ENCODE measurements at places on chromosomes 2 and 18.

DNA sequence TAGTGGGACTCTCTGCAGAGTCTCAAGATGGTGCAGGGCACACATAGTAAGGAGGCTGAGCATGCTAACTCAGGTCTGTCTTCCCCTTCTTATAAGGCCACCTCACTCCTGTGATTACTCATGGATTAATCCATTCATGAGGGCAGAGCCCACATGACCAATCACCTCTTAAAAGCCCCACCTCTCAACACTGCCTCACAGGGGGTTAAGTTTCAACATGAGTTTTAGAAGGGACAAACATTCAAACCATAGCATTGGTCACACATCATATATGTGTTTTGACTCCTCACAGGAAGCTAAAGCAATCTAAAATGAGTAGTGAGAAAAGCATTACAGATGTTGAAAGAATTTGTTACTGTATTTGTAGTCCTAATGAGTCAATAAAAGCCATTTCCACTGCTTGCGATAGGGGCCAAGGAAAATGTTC, 57.5 kb downstream of the DTNA start:
- DNase-seq = no peak

DNA sequence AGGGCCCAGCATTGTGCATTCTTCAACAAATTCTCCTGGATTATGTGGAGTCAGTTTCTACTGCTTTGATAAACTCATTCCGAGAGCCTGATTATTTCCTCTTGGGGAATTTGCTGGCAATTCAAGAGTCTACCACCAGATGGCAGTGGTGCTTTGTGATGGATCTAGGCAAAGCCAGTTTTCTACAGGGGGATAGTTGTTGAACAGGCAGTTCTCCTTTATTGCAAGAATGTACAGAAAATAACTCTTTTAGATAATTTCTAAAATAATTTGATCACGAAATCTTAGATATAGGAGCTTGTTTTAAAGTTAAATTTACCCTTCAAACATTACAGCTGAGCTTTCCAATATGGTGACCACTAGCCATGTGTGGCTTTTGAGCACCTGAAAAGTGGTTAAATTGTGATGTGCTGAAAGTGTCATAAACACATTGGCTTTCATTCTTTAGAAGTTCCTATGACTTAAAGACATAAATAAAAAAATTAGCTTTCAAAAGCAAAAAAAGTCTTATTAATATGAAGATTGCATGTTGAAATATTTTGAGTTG, 66.7 kb upstream of the HAAO start:
- peak; percentile 67 for DNase-seq

DNA sequence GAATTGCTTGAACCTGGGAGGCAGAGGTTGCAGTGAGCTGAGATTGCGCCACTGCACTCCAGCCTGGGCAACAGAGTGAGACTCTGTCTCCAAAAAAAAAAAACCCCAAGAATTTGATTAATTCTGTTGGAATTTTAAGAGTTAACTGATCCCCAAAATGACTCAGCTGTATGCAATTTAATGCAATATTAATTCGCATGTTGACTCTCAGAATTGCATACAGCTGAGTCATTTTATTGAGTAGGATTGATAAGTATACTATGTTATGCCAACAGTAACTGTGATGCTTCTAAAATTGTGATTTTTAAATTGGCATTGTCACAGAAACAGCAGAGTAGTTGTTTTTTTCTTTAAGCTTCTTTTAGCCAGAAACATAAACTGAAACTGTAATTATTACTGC, 19.6 kb downstream of the MSH2 start:
- no peak for DNase-seq

GRCh38 chr2:226325526-226325925, 474.1 kb downstream of the IRS1 start:
- no peak for DNase-seq

GRCh38 chr18:269480-270095, 1.7 kb upstream of the THOC1 start:
- no peak for DNase-seq

- DNase-seq = no peak
Observed at GRCh38 chr2:142286618-142287017, 155.8 kb upstream of the LRP1B start.

DNA sequence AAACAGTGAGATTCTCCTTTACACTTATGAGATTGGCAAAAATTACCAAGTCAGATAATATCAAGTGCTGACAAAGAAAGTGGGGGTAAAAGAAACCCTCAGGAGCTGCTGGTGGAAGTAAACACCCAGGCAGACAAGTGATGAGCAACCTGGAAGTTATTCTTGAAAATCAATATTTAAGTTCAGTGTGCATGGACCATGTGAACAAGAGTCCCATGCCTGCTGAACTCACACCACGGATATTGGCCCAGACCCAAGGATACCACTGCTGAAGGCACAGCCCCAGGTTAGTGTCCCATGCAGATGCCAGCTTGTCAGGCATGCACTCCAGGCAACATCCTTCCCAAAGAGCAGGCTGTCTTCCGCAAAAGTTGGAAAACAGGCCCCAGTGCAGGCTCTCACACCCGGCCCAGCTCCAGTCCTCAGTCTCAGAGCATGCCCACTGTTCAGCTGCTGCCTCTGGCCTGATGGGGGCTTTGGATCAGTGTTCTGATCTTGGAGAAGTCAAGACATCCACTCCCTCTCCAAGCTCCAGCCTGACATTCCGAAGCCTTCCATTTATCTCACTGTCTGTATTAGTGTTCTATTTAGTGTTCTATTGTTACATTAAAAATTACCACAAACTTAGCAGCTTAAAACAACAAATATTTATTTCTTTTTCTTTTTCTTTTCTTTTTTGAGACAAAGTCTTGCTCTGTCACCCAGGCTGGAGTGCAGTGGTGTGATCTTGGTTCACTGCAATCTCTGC, 70.0 kb downstream of the HS1BP3 start:
- DNase-seq = no peak

DNA sequence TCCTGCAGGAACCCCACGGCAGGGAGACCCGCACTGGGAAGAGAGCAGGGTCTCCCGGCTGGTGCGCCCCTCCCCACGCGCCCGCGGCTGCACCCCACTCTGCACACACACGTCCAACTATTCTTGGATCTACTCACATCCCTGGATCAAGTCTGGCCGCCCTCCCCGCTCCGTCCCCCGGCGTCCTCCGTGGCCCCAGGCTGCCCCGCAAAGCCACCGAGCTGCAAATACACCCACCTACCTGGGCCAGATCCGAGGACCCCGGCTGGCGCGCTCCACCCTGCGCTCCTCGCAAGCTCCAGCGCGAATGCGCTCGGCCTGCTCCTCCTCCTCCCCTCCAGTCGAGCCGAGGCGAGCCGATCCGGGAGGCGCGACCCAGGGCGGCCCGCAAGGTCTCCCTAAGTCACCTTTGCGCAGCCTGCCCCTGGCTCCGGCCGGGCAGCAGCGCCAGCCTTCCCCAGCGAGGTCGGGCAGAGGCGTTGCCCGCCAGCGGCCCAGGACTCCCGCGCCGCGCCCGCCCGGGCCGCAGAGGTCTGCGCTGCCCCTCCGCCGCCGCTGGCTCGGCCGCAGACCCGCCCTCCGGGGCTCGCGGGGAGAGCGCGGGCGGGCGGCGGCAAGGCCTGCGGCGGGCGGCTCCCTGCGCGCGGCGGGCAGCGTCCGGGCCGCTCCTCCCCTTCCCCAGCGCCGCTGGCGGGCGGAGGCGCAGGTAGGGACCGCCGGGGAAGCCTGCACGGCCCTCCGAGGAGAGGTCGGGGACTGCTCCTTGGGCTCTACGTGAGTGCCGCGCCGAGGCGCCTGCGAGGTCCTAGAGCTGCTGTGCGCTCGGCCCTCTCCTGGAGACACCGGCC, 126.0 kb downstream of the OSBPL1A start:
- DNase-seq = no peak

- no peak for DNase-seq
Observed at GRCh38 chr2:24918326-24919036, 1.6 kb downstream of the ADCY3 start.

DNA sequence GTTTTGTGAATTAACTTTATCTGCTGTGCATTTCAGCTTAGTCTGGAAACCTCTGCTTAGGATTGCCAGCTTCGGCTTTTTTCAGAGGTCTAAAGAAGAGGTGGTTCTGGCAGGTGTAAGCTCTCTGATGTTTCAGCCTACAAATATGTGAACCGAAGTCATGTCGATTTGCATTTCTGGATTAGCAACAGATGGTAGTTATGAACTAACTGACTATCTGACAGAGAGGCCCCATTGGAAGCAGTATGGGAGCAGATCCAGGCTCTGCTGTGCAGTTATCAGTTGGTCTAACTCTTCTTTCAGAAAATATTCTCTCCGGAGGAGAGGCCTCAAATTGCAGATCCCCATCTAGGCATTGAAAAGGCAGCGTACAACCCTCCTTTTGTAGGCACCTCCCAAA, 32.7 kb upstream of the SPRED2 start:
- DNase-seq = no peak

DNA sequence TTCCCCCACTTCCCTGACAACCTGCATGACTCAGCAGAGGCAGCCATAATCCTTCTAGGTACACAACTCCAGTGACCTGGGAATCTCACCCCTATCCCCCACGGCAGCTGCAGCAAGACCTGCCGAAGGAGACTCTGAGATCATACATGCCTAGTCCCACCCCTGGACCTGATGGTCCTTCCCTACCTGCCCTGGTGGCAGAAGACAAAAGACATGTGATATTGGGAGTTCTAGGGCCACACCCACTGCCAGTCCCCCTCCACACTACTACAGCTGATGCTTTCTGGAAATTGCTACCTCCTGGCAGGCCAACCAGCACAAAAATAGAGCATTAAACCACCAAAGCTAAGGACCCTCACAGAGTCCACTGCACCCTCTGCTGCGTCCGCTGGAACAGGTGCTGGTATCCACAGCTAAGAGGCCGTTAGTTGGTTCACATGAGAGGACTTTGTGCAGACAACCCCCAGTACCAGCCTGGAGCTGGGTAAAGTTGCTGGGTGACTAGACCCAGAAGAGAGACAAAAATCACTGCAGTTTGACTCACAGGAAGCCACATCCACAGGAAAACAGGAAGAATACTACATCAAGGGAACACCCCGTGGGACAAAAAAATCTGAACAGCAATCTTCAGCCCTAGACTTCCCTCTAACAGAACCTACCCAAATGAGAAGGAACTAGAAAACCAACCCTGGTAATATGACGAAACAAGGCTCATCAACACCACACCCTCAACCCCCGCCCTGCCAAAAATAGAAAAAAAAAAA, 12.5 kb downstream of the MARCO start:
- DNase-seq = no peak

- DNase-seq = no peak
Observed at GRCh38 chr2:17588031-17588430, 47.5 kb downstream of the VSNL1 start.

DNA sequence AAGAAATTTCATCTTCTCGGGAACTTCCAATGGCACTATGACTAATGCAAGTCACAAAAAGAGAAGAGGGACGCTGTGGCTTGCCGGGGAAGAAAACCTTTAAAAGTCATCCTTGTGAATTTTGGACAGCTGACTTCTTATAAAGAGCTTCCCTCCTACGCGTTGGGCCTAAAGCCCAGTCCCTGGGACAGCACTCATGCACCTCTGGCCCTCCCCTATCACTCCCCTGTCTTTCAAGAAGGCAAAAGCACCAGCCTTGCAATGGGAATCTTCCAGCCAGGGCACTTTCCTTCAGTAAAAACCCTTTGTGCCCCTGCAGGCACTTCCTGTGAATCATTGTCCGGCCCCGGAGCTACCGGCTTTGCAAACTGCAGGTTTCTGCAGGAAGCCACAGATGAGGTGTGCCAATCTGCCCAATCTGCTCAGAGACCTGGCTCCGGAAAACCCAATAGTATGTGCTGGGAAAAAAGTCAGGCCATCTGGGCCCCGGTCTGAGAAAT, 7.1 kb downstream of the MREG start:
- DNase-seq = peak; percentile 13

GRCh38 chr2:165793161-165793778, 777 bp downstream of the GALNT3 start:
- DNase-seq = no peak

DNA sequence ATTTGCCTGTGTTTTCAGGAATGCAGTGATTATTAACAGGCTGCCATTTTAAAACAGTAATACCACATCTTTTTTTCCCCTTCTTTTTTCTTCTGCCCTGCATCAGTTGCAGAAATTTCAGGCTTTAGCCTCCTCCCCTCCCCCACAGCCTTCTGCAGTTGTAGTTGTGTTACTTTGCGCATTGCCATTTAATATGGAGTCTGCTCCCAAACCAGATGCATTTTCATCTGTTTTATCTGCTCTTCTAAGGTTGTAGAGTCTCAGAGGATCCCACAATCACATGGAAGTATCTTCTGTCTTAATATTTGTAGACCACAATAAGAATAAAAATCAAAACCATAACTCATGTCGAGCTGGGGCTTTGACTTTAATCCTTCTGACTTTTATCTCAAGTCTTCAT, 3.8 kb downstream of the ASXL3 start:
- no peak for DNase-seq

GRCh38 chr2:165239230-165239629, at the start of gene SCN2A:
TSS of gene SCN2A (plus strand) at chr2:165239414. CDS start at chr2:165295824, 56,410 bp downstream.
- DNase-seq = peak; percentile 10

DNA sequence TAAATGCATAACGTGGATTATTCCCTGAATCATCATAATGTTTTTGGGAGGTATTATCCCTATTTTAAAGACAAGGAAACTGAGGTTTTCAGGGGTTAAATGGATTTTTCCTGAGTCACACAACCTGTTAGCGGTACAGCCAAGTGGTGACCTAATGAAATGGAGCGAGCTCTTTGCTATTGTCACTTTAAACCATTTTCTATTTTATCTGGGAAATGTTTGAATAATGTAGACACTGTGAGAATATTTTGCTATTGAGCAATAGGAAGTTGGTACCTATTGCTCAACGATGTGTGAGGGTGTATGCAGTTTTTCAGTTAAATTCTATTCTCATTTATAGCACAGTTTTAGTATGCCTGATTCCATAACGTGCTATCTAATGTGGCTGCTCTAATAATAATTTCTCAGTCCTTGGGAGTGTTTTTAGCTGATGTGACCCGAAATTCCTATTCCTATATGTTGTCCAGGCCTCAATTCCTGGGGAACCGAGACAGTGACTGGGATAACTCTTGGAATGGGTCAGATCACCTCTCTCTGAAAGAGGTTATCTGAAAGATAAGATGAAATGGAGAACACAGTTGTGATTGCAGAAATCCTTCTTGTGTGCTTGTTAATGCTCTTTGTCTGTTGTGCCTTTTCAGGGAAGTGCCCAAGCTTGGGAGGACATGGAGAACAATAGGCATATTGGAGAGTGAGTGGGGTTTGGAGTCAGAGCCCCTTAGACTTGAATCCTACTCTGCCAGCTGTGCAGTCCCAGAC, 38.4 kb downstream of the ABCB11 start:
- DNase-seq = no peak

GRCh38 chr2:199659207-199659606, 191.8 kb downstream of the FTCDNL1 start:
- DNase-seq = no peak
